Caki2 (cell line): ENCODE measurements at places on chromosomes 3 and 15. TPM values are rescaled to one million over a fixed set of nuclear protein-coding genes. Genes with fewer than 3 reads are reported as not detected.

The XIRP1 gene
- total RNA-seq: not detected in 2 replicates

The DNAH12 gene
- total RNA-seq: 0.07 TPM in 1 of 2 replicates, not detected in the other

The LOXL1 gene
- 22.7 and 27.1 TPM in 2 replicates for total RNA-seq

The MBNL1 gene
- total RNA-seq: 68.1 and 89.0 TPM in 2 replicates

The SNURF gene
- not detected in 2 replicates for total RNA-seq

The DLL4 gene
- 0.07 TPM in 1 of 2 replicates, not detected in the other for total RNA-seq

The FANCI gene
- total RNA-seq: 27.0 and 35.7 TPM in 2 replicates

The GOLGA6B gene
- not detected in 2 replicates for total RNA-seq

The SCAANT1 gene
- total RNA-seq: not detected in 2 replicates

The LTF gene
- not detected in 2 replicates for total RNA-seq

The WDR93 gene
- total RNA-seq: 0.93 and 1.5 TPM in 2 replicates
